WTC11 (cell line): ENCODE measurements at places on chromosomes 16 and 17.

- no peak for DNase-seq
Measured at GRCh38 chr16:79156761-79157160, 443.8 kb downstream of the MAF start.

- DNase-seq = peak; percentile 86
Measured at GRCh38 chr16:46789499-46790414, 41.2 kb downstream of the C16orf87 start.

DNA sequence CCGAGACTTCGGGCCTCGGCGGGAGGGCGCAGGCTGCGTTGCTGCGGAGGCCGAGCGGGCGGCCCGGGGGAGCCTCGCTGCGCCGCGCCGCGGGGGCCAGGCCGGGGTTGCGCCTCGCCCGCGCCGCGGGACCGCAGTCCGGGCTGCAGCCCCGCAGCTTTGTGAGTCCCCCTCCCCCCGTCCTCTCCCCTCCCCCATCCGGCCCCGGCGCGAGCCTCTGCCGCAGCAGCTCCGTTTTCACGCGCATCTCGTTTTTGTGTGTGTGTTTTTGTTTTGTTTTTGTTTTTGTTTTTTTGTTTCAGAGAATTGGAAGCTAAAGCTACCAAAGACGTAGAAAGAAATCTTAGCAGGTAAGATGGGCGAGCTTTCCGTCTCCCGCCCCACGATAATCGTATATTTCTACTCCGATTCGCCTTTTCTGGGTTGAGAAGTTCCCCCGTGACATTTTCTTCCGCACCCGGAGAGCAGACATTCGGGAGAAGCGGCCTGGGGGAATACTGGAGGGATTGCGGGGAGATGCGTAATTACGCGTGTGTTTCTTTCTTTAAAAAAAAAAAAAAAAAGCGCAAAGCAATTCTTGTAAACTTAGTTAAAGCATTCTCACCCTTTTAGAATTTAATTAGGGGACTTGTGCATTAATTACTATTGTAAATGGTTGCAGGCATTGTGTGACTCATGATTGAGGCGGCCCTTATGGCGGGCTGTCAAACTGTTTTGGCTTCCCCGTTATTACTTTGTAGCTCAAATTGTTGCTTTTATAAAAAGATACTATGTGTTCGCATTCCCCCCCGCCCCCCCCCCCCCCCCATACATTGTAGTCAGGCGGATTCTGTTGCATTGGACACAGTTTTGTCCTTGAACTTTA lies 732 bp downstream of the TNRC6A start:
- DNase-seq = peak; percentile 30

DNA sequence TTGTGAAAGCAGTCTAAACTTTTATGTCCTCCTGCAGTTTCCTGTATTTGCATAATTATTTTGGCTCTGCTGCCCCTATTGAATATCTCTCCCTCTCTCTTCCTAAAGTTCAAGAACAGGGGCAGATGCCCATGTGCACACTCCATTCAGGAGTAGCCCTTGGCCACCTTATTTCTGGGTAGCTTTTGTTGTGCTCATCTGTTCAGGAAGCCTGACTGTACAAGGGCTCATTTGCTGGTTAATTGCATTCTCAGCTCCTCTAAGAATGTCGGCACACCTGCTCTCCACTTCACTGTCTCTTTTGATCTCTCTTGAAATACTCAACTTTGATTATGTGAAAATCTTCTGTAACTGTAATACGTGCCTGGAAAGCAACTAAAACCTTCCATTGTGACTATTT lies 1378.8 kb upstream of the CDH8 start:
- no peak for DNase-seq

- peak; percentile 88 for DNase-seq
Measured at GRCh38 chr16:1054660-1055556, 17.6 kb upstream of the SSTR5 start.

GRCh38 chr17:74027444-74027843 lies 176.0 kb upstream of the RPL38 start:
- no peak for DNase-seq

GRCh38 chr16:13042291-13042685 lies 140.9 kb downstream of the SHISA9 start:
- DNase-seq = no peak

- DNase-seq = no peak
Measured at GRCh38 chr17:76566613-76566943, 19.1 kb downstream of the ST6GALNAC2 start.

DNA sequence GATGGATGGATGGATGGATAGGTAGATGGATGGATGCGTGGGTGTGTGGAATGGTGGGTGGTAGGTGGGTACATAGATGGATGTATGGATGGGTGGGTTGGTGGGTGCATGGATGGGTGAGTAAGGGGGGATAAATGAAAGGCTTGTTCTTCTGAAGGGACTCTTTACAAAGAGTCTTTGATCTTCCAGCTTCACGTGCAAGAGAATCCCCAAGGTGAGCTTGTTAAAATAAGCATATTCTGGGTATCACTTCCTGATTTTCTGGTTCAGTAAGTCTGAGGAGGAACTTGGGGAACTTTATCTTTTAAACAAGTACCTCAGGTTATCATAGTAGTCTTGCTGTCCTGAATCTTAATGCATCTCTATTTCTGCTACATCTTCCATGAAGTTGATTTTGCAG lies 639.1 kb downstream of the MAF start:
- DNase-seq = no peak

GRCh38 chr16:70018254-70018653 lies 67.1 kb downstream of the CLEC18A start:
- peak; percentile 25 for DNase-seq

- DNase-seq = no peak
Measured at GRCh38 chr17:36600465-36600864, 918 bp upstream of the MRM1 start.

GRCh38 chr16:84062734-84063640 lies 20.4 kb upstream of the SLC38A8 start:
- DNase-seq = peak; percentile 94

GRCh38 chr16:17308186-17308585 lies 162.6 kb downstream of the XYLT1 start:
- DNase-seq = no peak

DNA sequence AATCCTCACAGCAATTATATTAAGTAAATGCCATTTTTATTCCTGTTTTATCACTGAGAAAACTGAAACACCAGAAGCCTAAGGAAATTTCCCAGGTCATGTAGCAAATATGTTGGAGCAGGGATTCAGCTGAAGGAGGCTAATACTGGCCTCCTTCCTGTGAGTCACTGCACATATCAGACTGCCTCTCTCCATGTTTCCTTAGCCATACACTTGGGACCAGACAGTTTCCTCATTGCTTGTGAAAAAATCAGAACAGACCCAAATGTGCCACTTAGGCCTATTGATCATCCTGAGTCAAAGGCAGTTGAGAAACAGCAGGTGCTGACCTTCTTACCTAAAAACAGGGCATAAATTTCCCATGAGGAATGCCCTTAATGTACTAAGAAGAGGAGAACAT lies 18.9 kb upstream of the ELAC2 start:
- no peak for DNase-seq
